ENCODE measurements at places on chromosomes 3 and 15.

DNA sequence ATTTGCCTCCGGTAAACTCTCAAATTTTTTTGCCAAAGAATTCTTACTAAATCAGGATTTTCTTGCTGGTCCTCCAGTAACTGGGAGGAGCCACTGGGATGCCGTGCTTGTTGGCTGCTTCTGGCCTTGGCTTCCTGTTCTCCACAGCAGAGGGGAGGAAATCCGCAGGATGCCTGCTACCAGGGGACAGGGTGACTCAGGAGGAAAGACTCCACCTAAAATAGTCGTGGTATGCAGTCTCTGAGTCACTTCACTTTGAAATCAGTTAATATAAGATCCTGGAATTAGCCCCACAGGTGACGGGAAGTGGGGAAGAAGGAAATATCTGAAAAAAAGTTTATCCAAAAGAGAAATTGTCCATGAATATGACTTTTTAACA is 6.5 kb upstream of the TM4SF18 start:
- DNase-seq, result no peak

GRCh38 chr15:59594493-59594942 is 17.1 kb upstream of the GCNT3 start:
- DNase-seq, result no peak

DNA sequence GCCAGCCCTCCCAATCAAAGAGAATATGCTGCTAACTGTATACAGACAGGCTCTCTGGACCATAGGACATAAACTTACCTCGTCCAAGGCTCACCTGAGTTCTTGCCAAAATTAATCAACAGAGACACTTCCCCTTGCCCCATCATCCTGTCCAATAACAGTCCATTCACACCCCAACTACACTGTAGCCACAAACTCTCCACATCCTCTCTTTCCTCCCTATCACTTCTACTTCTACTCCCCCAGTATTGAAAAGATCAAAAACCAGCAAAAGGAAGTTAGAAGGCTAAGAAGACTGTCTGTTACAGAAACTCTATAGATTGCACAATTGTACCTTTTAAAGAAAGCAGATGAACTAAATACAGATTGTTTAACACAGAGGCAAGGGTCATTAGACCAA is 133.5 kb upstream of the STT3B start:
- DNase-seq, result no peak

DNA sequence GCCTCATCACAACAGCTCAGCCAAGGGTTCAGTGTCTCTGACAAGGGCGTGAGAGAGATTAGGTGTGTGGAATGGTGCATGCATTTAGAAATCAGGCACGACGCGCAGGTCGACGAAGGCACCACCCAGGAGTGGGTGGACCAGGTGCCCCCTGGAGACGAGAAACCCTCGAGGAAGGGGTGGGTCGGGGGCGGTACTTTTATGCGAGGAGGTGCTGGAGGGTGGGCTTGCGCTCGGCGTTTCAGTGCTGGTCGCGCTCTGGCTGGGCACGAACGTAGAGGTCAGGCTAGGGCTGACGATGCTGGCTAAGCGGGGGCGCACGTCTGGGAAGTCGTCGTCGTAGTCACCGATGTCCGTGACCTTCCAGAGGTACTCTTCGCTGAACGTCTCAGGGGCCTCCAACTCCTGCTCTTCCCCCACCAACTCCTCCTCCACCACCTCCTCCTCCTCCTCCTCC is 393 bp downstream of the ERICH6 start:
- no peak for DNase-seq

GRCh38 chr3:115537669-115538068 is 85.6 kb upstream of the GAP43 start:
- no peak for DNase-seq

DNA sequence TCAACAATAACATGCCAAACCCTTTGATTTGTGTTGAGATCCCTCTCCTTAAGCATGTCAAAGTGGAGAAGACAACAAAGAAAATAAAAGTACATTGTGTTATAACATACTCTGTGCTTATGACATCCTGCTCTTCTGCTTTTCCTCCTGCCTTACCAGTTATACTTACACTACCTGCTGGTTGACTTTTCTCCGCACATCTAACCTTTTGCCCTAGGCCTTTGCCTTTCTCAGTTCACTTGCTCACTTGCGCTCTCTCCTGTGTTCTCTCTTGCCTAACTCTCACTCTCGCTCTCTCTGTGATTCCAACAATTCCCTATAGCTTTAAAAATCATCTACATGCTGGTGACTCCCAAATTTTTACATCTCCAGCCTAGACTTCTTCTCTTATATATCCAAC is 5.7 kb downstream of the DNAH12 start:
- DNase-seq, result no peak

DNA sequence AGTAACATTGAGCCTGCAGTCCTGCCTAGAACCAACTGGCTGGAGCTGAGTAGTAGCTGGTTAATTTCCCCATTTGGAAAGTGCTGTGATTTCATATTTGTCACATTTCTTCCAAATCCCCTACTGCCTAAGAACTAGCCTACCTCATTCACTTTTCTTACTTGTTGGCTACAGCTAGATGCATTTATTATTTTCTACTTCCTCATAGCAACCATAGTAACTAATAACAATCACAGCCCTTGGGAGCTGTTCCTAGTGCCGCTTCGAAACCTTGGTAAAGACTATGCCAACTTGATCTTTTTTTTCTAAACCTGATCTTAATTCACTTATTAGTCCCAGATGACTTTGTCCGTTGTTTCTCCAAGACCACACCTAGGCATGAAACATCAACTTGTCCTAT is 240.3 kb downstream of the FGF12 start:
- no peak for DNase-seq

All from stimulated activated CD4-positive, alpha-beta T cell treated with anti-CD3 and anti-CD28 coated beads, Interleukin-1b, Interleukin-23, amount 100 ng/mL, for 1 hour (primary cell).